ENCODE measurements at places on chromosomes 5 and 9.
A peak's percentile ranks its signal among the peaks of the same experiment; 100 is the strongest.

DNA sequence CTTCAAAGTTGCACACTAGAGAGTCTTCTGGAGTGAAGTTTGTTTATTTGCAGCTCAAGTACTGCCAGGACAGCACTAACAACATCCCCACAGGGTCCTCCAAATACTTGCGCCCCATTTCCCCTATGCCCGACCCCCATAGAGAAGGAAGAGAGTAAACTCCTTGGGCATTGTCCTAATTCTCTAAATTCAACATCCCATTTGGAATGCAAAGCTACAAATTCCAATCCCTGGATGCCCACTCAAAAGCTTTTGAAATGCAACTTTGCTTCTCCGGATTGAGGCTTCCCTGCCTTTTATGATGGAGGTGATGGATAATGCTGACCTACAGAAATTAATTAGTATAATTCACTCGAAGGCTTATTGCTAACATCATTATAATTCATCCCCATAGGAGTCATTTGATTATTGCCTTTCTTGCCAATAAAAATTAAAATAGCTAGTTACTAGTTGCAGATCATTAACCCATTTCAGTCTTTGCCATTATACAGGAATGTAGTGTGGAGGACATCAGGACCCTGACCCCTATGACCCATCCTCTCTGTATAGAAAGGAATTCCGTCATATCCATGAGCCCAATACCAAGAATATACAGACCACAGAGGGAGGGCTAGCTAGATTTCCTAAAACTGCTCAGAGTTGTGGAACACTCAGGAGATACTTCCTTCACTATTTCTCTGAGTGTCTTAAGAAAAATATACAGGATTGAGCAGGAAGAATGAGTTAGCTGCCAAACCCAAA lies 277.6 kb downstream of the ZNF608 start:
- no peak for DNase-seq

DNA sequence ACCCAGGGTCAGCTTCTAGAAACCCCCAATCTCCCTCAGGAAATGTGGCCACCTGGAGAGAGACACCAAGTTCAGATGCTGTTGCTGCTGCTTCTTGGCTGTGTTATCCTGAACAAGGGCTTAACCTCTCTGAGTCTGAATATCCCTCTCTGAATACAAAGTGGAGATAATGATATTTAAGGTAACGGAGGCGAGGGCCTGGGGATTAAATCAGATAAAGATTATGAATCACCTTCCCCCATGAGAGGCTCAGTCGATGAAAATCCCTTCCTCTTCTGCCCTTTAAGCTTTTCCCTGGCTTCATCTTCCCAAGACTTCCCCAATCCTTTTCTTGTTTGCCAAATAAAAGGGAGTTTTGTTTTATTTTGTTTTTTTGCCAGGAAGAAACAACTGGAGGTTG lies 8.1 kb upstream of the CPLX2 start:
- no peak for DNase-seq

DNA sequence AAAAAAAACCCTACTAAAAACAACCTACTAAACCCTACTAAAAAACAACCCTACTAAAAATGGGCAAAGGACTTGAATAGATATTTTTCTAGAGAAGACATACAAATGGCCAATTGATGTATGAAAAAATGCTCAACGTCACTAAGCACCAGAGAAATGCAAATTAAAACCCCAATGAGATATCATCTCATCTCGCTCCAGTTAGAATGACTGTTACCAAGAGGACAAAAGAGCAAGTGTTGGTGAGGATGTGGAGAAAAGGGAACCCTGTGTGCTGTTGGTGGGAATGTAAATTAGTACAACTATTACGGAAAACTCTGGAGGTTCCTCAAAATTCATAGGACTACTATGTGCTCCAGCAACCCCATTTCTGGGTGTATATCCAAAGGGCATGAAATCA lies 10.8 kb downstream of the SDHA start:
- DNase-seq: no peak

DNA sequence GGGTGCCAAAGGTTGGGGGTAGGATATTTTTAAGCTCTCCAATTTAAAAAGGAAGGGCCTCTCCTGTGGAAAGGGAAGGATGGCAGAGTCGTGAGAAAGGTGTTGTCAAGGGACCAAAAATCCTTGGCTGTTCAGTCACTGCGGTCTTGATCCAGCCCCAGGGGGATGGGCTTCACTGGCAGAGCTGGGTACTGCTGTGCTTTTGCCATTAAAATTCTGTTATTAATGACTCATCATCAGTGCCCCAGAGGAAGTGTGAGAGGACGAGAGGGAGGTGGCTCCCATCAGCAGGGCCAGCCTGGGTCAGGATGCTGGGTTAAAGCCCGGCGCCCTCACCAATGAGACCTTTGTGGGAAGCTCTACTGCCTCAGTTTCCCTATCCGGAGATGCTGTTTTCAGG lies 16.7 kb downstream of the PCDH12 start:
- no peak for DNase-seq

DNA sequence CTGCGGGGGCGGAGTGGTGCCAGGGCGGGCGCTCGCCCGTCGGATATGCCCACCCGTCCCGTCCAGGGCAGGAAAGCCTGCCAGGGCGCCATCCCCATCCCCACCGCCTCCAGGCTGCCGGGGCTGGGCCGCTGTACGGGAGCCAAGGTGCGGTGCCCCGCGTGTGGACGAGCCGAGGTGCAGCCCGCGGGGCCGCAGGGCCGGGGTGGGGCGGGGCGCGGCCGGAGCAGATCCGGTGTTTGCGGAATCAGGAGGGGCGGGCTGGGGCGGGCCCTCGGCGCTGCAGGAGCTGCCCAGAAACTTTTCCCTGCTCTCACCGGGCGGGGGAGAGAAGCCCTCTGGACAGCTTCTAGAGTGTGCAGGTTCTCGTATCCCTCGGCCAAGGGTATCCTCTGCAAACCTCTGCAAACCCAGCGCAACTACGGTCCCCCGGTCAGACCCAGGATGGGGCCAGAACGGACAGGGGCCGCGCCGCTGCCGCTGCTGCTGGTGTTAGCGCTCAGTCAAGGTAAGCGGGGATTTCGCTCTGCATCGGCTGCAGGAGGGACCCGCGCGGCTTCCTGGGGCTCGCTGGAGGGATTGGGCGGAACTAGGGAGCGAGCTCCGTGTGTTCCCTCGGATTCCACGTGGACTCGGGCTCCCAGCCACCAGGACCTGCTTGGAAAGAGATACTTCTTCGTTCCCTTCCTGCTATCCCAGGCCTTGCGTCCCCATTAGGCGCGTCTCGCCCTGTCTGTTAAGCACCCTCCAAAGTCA lies at the start of gene ITGA2:
Gene ITGA2, plus strand, starts transcription at position 328 of the 756 bp plus-strand sequence. Its CDS starts 117 bp downstream, at position 445.
- DNase-seq: no peak

DNA sequence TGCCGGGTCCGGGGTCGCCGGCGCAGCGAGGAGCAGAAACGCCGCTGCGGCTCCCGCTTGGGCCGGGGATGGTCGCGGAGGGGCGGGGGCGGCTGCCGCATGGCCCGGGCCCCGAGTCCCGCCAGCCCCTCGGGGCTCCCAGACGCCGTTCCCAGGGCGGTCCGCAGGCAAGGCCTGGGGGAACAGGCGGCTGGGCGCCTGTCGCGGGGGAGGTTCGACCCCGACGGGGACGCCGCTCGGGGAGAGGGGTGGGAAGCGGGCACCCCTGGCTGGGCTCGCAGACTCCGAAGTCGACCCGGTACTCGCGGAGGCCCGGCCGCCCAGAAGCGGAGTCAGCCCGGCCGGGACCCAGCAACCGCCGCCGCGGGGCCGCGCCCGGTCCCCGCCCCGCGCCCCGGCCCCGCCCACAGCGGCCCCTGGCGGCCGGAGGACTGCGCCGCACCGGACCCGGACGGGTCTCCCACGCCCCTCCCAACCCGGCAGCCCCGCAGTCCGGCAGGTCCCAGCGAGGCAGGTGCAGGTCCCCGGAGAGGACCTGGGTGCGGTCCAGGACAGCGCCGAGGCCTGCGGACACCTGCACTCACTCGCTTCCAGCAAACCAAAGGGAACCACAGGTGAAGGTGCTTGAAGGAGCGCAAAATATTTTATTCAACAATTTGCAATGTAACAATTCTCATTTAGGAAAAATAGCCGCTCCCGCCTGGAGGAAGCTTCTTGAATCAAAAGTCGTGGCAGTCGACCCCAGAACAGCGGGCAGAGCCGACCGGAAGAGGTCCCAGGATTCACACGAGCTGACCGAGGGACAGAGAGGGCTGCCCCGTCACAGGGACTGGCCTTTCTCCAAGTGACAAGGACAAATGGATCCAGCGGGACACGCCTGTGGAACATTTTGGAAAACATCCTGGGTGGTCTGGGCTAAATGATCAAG lies at the start of gene INPP5E:
Gene INPP5E, minus strand, starts transcription at position 365 of the 928 bp plus-strand sequence. CDS start 426 bp downstream, outside the sequence.
- DNase-seq: no peak

DNA sequence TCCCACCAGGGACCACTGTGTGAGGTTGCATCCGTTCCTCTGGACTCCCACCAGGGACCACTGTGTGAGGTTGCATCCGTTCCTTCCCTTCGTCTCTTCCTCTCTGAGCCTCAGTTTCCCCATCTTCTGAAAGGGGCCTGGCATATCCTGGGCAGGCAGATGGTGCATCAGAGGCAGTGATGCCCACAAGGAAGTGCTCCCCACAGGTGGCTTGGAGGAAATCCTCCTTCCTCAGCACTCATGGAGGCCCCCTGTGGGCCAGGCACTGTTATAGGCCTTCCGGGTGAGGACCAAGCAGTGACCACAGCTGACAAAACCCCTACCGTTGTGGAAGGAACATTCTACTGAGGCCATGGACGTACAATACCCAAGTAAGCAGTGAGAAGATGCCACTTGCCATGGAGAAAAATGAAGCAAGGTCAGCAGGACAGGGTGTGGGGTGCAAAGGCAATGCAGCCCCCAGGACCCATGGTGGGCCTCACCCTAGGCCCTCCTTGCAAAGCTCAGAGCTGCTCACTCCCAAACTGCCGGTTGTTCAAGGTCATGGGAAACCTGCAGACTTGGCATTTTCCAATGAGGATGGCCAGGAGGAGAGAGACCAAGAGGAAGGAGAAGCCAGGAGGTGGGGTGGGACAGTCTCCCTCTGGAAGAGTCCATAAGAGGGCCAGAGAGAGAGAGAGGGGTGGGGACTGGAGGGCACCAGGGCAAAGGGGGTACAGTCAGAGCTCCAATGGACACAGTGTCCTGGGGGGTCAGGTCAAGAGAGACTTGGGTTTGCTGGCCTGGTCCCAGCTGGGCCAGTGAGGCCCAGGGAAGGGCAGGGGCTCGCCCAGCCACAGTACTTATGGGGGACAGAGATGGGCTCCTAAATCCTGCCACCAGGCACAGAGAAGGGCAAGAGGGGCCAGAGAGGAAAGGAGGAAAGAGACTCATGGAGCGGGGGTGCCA lies 51.1 kb downstream of the C9orf50 start:
- no peak for DNase-seq

- DNase-seq: no peak
These were observed at the start of gene RANBP3L for GRCh38 chr5:36301858-36302603. Gene RANBP3L (minus strand): TSS chr5:36301902. CDS start chr5:36301416, 486 bp downstream.

DNA sequence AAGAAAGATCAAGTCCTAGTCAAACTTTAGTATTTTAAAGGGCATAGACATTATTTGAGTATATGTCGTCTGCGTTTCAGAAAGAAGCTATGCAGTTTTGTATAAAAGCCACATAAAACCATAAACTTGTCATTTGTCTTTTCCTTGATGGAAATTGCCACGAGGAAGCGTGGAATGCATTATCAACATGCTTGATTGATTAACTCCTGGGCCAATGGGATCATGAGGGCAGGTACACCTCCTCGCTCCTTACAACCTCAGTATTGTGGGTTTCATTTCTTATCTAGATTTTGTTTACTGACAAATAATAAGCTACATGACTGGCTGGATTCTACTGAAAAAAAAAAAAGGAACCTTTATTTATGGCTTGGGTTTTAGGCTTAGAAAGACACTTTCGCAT lies 122.5 kb upstream of the RFX3 start:
- DNase-seq: no peak

DNA sequence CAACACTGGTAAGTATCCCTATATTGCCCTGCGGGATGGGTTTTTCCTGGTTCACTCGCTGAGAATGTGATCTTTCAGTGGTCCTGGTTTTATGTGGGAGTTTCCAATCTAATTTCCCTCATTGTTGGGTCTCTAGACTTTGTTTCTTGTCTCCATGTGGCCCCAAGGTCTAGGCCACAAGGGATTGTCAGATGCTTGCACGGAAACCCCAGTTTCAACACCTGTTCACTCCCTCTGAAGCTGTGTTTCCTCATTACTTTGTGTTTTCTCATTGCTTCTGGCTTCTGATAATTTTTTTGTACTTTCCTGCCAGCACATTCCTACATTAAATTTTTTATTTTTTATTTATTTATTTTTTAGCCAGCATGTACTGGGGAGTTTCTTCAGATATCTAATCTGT lies 191.5 kb downstream of the TTLL11 start:
- DNase-seq: no peak

- DNase-seq: no peak
These were observed 444.0 kb upstream of the PTGER4 start for GRCh38 chr5:40235471-40236400.

GRCh38 chr5:132859889-132860437 lies 6.3 kb downstream of the GDF9 start:
- no peak for DNase-seq

GRCh38 chr5:168291342-168291963 lies at the start of gene WWC1:
Gene WWC1 (plus strand): TSS chr5:168291645. CDS start chr5:168292153, 508 bp downstream.
- DNase-seq: no peak

GRCh38 chr9:38059233-38059936 lies 9.6 kb downstream of the SHB start:
- no peak for DNase-seq

DNA sequence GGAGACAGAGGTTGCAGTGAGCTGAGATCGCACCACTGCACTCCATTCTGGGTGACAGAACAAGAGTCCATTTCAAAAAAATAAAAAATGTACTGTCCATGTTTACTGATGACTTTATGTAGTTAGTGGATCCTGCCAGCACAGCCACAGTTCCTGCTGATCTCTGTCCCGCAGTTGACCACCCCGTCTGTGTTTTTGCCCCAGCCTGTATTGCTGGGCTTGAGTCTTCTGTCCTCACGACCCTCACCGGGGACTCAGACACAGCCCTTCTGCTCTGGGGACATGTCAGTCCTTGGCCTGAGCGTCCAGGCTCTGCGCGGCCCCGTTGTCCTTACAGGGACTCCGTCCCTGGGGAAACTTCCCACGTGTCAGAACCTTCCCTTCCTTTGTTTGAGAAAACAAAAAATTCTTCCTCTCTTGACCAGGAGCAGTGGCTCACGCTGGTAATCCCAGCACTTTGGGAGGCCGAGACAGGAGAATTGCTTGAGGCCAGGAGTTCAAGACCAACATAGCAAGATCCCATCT lies 14.5 kb downstream of the SURF6 start:
- no peak for DNase-seq

GRCh38 chr9:136599074-136599531 lies 53.3 kb upstream of the NOTCH1 start:
- DNase-seq: no peak

DNA sequence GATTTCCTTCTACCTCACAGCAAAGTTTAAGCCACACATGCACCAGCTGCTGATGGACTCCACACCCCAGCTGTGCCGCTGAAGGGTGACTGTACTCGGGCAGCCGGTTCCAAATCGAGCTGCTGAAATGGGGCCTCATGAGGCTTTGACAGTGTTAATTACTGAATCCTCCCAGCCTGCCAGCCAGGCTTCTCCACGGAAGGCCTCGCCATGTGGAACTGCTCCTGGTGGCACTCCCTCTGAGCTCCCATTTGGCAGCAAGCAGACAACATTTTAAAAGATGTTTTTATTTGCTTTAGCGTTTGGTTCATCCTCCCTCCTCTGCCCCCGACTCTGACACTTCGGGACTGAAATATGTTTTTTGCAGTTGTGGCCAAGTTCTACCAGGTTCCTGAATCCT lies 479.4 kb upstream of the MPDZ start:
- DNase-seq: peak; percentile 100

All from NCI-H446 treated with DMSO at 0.1 percent for 48 hours (cell line).